ENCODE measurements at places on chromosomes 7 and 10.

GRCh38 chr7:155456738-155457543, 988 bp upstream of the EN2 start:
- DNase-seq = no peak
- no peak overlapping the region for H3K27ac ChIP-seq
- peaks cover 47% of the 10 kb centered on the region for H3K4me1 ChIP-seq
- H3K27me3 ChIP-seq = peaks cover 20% of the 10 kb centered on the region
- H3K4me3 ChIP-seq = peak overlapping the region; percentile 43

DNA sequence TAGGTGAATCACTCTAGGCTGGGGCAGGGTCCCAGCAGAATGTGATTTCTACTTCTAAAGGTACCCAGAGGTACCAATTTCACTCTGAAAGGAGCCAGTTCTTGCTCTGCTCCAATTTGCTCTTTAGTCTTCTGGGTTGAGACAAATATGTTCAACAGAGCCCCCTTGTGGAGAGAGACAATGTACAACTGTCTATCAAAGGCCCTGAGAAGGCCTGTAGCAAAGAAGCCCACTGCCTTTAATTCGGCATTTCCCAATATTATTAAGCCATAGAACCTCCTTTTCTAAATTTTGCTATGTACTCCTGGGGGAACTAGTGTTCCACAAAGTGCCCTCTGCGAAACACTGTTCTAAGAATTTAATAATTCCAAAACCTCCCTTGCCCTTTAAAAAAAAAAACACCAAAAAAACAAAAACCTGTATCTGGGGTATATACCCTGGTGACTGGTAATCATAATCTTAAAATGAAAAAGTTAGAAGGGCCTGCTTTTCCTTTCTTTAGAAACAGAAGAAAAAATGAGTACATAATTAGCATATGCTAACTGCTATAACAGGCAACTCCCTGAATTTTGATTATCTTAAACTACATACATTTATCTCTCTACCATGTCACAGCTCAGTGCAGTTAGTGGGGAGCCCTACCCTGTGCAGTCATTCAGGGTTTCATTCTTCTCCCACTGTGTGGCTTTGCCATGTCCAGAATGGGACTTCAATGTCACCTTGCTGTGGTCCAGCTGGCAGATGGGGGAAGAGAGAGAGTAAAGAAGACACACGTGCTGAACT, 160.9 kb upstream of the BMPER start:
- no peak overlapping the region for H3K27ac ChIP-seq
- peaks cover 13% of the 10 kb centered on the region for H3K4me1 ChIP-seq
- no peak overlapping the region for H3K4me3 ChIP-seq
- H3K27me3 ChIP-seq = no peaks in the 10 kb centered on the region

DNA sequence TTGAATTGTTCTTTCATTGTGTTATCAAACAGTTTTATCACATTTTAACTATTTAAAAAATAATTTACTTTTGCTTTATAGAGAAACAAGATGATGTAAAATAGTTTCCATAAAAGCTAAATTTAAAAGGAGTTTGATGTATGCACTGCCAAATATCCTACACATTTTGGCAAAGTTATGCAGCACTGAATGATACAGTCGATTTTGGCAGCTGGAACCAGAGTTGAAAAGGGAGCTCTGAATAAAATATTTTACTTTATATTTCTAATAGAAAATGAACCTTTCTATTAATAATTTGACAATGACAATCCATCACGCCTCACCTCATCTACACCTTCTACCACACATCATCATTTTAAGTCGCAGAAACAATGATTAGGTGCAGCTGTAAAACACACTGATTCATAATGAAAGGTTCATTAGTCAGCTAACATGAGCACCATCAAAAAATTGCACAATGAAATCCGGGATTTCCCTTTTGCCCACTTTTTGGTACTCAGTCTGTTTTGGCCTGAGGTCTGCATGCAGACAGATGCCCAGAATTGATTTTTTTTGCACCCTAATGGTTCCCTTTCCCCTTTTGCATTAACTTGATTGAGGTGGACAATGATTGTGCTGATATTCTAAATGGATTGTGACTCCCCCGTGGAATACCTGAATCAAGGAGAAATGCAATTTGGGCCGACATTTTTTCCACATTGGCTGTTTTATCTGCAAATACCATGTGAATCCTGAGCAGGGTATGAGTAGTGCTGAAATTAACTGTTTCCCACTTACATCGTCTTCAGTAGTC, 105.8 kb downstream of the THSD7A start:
- no peaks in the 10 kb centered on the region for H3K36me3 ChIP-seq
- peaks cover 12% of the 10 kb centered on the region for H3K4me1 ChIP-seq
- H3K4me3 ChIP-seq = no peak overlapping the region
- no peak for DNase-seq

- H3K36me3 ChIP-seq = no peaks in the 10 kb centered on the region
- no peaks in the 10 kb centered on the region for H3K27me3 ChIP-seq
- no peaks in the 10 kb centered on the region for H3K4me1 ChIP-seq
- no peak overlapping the region for H3K4me3 ChIP-seq
- DNase-seq = no peak
Observed at GRCh38 chr7:30734497-30734896, 17.4 kb upstream of the INMT start.

DNA sequence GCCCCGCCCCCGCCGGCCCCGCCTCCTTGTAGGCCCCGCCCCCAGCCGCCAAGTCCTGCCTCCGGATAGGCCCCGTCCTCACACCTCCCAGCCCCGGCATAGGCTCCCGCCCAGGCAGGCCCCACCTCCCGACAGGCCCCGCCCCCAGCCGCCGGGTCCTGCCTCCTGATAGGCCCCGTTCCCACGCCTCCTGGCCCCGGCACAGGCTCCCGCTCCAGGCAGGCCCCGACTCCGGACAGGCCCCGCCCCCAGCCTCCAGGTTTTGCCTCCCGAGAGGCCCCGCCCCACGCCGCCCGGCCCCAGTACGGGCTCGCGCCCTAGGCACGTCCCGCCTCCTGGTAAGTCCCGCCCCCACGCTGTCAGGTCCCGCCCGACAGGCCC, 232 bp upstream of the MICALL2 start:
- no peaks in the 10 kb centered on the region for H3K27me3 ChIP-seq
- peaks cover 82% of the 10 kb centered on the region for H3K4me1 ChIP-seq
- peak overlapping the region; percentile 88 for H3K27ac ChIP-seq
- peak overlapping the region; percentile 89 for H3K4me3 ChIP-seq

DNA sequence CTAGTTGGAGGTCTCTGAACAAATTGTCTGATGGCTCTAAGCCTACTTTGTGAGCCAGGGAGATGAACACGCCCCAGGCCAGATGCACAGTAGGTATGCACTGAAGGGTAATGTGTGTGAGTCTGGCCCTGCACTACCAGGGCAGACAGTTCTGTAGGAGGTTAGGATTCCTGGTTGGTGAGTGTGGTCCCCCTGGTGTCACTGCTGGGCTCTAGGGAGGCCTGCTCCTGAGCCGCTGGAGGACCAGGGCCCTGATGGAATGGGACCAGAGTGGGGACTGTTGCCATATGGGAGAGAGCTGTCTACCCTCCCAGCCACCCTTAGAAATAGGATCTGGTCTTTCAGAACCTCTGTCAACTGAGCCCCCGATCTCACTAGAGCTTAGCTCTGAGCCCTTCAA, 42.0 kb downstream of the CDH23 start:
- H3K4me3 ChIP-seq = no peak overlapping the region
- peaks cover 10% of the 10 kb centered on the region for H3K4me1 ChIP-seq
- DNase-seq = no peak
- no peak overlapping the region for H3K27ac ChIP-seq
- no peaks in the 10 kb centered on the region for H3K27me3 ChIP-seq

DNA sequence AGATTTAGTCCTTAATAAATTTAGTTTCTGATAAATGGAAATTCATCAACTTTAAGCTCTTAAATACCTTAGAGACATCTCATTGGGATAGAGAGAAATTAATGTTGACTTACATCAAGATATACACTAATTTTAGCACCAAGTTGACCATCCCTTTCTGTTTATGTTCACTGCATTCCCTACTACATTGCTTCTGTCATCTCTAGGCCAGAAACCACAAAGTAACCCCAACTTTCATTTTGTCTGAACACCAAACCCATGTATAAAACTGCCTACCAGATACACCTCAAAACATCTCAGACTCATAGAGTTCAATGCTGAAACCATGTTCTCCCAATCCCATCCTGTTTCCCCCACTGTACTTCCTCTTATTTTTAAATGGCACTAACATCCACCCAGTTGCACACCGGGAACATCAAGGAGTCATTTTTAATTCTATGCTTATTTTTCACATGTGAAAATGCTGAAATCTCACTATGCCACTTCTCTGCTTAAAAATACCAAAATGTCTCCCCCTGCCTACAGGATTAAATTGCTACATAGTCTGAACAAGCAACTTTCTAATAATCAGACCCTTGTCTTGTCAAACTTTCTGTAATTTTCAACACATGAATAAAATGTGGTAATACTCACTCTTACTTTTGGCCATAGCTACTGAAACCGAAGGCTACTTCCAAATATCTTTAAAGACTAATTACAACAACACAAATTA, 201.6 kb downstream of the SEMA3D start:
- no peaks in the 10 kb centered on the region for H3K36me3 ChIP-seq
- no peak overlapping the region for H3K4me3 ChIP-seq
- no peak for DNase-seq
- no peaks in the 10 kb centered on the region for H3K4me1 ChIP-seq
- no peak overlapping the region for H3K27ac ChIP-seq

GRCh38 chr10:44731283-44731682, 179.9 kb upstream of the TMEM72 start:
- DNase-seq = no peak
- no peaks in the 10 kb centered on the region for H3K36me3 ChIP-seq
- H3K27me3 ChIP-seq = no peaks in the 10 kb centered on the region
- H3K27ac ChIP-seq = no peak overlapping the region
- H3K4me1 ChIP-seq = no peaks in the 10 kb centered on the region
- no peak overlapping the region for H3K4me3 ChIP-seq

DNA sequence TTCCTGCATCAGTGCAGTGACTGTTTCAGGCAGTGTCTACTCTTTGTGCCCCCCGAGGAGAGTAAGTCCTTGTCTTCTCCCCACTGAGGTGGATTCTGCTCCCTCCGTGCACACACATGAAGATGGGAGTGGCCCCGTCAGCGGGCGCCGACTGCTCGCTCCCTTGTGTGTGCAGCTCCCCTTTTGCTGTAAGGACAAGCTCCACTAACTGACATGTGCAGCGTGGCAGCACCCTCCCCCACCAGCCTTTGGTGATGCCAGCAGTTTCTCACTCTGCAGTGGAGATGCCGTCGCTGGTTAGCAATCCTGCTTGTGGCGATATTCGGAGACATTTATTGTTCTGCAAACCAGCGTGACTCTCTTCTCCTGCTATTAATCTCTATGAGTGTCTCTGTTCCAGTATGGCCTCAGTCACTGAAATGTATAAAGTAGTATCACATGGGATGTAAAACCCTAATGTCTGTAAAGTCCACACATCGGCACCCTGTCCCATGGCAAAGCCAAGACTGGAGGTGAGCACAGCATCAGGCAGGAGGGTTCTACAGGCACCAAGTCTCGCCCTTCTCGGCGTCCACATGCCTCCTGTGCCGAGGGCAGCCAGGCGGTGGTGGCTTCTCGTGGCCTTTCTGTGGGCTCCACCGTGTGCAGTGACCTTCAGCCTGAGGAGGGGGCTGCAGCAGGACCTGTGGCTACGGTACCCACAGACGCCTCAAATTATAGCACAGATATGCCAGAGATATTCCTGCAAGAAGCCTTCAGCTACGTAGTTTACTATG, 202.7 kb downstream of the EBF3 start:
- peak; percentile 74 for DNase-seq
- no peak overlapping the region for H3K4me3 ChIP-seq
- H3K27ac ChIP-seq = no peak overlapping the region
- H3K36me3 ChIP-seq = peaks cover 6% of the 10 kb centered on the region
- no peaks in the 10 kb centered on the region for H3K27me3 ChIP-seq

- H3K27ac ChIP-seq = no peak overlapping the region
- no peaks in the 10 kb centered on the region for H3K36me3 ChIP-seq
- H3K4me3 ChIP-seq = no peak overlapping the region
- no peak for DNase-seq
Observed at GRCh38 chr7:27124902-27125689, 5.5 kb downstream of the HOXA4 start.

- H3K27ac ChIP-seq = peak overlapping the region; percentile 78
- H3K4me1 ChIP-seq = peaks cover 51% of the 10 kb centered on the region
- no peak overlapping the region for H3K4me3 ChIP-seq
- DNase-seq = no peak
- H3K36me3 ChIP-seq = no peaks in the 10 kb centered on the region
- H3K27me3 ChIP-seq = no peaks in the 10 kb centered on the region
Observed at GRCh38 chr10:102752934-102753664, 9.4 kb downstream of the WBP1L start.

- H3K4me3 ChIP-seq = no peak overlapping the region
- DNase-seq = peak; percentile 76
- no peak overlapping the region for H3K27ac ChIP-seq
Observed at GRCh38 chr7:45650404-45651394, 76.5 kb downstream of the ADCY1 start.

DNA sequence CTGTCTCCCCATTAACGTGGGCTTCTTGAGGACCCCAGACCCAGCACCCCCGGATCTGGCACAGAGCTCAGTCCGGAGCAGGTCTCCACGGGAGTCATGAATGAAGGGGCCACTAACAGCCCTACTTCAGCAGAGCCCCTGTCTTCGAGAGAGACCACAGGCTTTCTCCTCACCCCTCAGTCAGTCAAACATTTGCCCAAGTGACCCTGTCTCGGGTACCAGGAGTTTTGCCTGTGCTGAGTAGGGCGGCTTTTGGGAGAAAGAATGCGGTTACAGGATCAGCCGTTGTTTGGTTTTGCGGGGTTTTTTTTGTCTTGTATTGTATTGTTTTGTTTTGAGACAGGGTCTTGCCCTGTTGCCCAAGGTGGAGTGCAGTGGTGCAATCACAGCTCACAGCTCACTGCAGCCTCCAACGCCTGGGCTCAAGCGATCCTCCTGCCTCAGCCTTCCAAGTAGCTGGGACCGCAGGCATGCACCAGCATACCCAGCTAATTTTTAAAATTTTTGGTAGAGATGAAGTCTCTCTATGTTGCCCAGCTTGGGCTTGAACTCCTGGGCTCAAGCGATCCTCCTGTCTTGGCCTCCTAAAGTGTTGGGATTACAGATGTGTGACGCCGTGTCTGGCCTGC, 16.5 kb downstream of the ADAP1 start:
- no peak overlapping the region for H3K4me3 ChIP-seq
- no peaks in the 10 kb centered on the region for H3K27me3 ChIP-seq
- H3K36me3 ChIP-seq = no peaks in the 10 kb centered on the region

GRCh38 chr10:121732172-121732571, 133.9 kb upstream of the FGFR2 start:
- H3K27me3 ChIP-seq = no peaks in the 10 kb centered on the region
- H3K36me3 ChIP-seq = no peaks in the 10 kb centered on the region
- H3K4me3 ChIP-seq = no peak overlapping the region
- H3K27ac ChIP-seq = no peak overlapping the region
- DNase-seq = no peak

DNA sequence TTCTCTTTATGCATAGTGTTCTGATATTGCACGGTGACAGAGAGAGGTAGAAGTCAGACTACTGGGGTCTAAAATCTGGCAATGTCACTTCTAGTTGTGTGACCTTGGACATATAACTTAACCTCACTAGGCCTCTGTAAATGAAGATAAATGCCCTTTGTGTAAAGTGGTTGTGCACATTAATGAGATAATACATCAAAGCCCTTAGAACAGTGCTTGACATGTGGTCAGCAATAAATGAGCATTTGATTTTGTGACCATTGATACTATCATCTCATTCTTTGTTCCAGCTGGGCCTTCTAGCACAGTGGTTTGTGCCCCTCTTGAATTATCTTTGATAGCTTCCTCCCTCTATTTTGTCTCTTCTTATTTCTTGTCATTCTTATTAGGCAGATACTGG, 74.1 kb upstream of the C10orf90 start:
- H3K4me3 ChIP-seq = no peak overlapping the region
- H3K27me3 ChIP-seq = no peaks in the 10 kb centered on the region
- no peaks in the 10 kb centered on the region for H3K36me3 ChIP-seq
- H3K27ac ChIP-seq = no peak overlapping the region
- no peaks in the 10 kb centered on the region for H3K4me1 ChIP-seq

Data from vagina (tissue), 2 donors.